HT-29 (cell line): ENCODE measurements at places on chromosomes 4 and X.

- no peak for DNase-seq
These were observed 1502.1 kb upstream of the ADGRL3 start for GRCh38 chr4:59698041-59698440.

- DNase-seq = no peak
These were observed 57.5 kb upstream of the DYNLT3 start for GRCh38 chrX:37904833-37905232.

- DNase-seq = no peak
These were observed 92.2 kb upstream of the RAPGEF2 start for GRCh38 chr4:159010563-159011260.

- DNase-seq = peak; percentile 2
These were observed 66.0 kb upstream of the DDX60 start for GRCh38 chr4:168384437-168385141.

DNA sequence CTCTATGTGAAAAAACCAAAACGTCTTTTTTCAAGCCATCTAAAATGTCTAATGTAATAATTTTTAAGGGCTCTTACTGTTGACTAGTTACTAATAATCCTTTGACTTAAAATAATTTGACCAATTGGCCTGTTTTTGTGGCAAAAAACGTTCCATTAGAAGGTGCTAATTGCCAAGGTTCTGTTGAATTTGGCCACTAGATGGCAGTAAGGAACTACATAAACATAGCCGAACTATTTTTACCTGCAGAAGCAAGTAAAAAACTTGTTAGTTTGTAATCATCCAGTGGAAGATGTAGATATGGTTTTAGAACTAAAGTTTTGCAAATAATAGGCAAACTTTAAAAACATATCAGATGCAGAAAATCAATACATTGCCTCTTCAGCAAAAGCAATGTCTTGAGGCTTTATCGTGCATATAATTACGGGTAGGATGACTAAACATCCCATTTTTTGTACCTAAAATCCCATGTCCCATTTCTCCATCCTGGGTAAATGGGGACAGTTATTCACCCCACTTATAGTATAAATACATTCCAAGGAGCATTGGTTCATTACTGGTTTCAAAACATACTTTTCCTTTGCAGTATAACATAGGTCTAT lies 57.6 kb downstream of the PROM1 start:
- peak; percentile 79 for DNase-seq

DNA sequence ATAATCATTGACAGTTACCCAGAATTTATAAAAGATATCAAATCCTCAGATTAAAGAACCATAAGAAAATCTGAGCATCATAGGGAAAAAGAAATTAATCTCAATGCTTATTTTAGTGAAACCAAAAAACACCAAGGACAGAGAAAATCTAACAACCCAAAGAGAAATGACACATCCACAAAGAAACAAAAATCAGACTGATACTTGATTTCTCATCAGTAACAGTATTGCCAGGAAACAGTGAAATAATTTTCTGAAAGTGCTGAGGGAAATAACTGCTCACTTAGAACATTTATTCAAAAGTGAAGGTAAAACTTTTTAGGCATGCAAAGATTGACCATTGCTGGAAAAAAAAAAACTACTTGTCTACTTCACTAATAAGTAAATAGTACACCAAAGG lies 10.6 kb downstream of the MOSPD2 start:
- DNase-seq = no peak

DNA sequence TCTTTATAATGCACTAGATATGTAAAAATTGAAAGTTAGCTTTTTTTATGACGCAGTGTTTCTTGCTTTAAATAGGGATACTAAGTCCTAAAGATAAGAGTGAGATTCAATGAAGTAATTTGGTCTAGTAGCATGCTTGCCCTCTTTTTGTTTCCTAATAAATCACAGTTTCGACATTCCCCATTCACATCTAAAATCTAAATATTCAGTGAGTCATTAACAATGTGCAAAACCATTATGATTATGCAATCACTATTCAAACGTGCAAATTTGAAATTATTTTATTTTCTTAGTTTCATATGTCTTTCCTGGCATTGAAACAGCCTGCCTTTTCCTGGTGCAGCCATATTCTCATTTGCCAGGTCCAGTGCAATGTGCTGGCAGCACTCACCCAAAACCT lies 1350.5 kb upstream of the PABPC4L start:
- no peak for DNase-seq

DNA sequence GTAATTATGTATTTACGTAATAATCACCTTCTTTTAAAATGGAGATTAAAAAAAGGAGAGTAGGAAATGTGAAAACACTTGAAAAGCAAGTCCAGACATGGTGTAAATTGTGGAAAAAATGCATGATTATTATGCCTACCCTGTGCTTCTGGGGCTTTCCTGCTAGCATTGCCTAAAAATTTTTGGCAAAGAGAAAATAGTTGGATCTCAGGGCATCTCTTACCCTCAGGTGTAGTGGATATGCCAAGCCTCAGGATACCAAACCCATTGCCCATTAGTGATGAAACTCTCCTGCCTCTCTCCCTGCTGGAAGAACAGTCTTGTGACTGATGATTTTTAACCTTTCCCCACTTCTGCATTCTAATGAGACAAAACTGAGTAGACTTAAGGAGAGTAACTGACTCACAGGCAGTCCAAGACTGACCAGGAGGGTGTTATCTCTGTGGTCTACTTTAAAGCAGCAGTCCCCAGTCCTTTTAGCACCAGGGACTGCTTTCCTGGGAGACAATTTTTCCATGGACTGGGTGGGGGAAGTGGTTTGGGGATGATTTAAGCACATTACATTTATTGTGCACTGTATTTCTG lies 174.6 kb downstream of the ZNF330 start:
- DNase-seq = no peak

- DNase-seq = peak; percentile 25
These were observed 103.5 kb upstream of the PLAC1 start for GRCh38 chrX:134761788-134762187.

DNA sequence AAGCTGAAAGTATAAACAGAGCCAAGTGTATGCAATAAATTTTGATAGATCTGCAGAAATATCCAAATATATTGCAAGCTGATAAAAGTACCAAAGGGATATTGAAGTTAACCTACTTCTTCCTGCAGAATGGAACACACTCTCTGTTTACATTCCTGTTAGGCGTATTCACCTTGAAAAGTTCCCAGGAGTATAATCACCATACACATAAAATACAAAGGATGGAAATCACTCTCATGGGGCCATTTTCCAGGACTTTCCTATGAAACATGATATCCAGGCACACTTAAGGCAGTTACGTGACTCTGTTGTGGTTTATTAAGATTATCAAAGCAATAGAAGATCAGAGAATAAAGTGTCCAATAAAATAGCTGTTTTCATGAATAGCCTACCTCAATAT lies 1142.3 kb downstream of the NLGN4X start:
- DNase-seq = no peak

GRCh38 chrX:114134465-114134864 lies 449.4 kb upstream of the HTR2C start:
- no peak for DNase-seq

DNA sequence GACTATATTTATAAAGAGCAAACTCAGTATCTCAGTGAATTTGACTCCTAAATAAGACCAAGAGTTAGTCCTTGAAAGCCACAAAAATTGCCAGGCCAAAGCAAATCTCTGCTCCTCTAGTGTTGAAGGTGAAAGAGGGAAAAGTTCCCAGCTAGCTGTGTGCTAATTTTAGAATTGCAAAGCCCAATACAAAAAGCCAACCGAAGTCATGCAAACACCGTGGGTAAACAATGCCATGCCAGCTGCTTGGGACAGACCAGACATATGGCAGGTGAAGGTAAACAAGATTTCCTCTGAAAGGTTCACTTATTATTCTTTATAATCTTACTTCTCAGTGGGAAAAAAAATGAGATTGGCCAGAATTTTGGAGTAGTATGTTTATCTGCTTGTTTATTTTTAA lies 80.5 kb upstream of the LNX1 start:
- DNase-seq = no peak

GRCh38 chrX:19212037-19212436 lies 89.8 kb upstream of the ADGRG2 start:
- DNase-seq = no peak

DNA sequence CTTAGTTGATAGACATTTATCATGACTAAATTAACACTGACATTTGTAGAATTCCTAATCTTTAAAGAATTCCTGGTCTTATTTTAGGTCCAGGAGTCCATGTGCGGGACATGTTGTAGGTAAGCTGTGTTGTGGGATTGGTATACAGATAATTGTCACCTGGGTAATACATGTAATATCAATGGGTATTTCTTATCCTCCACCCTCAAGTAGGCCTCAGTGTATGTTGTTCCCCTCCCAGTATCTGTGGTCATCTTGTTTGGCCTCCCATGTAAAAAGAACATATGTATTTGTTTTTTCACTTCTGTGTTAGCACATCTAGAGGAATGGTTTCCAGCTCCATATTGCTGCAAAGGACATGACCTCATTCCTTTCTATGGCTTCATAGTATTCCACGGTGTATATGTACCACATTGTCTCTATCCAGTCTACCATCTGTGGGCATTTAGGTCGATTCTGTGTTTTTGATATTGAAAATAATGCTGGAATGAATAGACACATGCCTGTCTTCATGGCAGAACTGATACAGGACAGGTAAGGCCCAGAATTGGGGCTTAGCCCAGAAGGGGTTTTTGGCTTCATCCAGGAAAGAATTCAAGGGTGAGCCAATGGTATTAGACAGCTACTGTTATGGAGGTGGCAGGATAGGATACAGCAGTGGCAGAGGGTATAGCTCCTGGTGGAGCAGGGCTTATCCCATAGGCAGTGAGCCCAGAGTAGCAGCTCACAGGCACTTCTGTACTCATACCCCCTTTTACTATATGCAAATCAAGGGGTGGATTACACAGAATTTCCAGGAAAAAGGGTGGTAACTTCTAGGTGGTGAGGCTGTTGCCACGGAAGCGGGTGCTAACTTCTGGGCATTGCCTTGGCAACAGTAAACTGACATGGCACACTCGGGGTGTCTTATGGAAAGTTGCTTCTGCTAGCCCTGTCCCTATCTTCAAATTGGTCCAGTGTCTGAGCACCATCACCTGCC lies 66.1 kb upstream of the WDR1 start:
- DNase-seq = no peak

- DNase-seq = no peak
These were observed 72.6 kb downstream of the FAM53A start for GRCh38 chr4:1611501-1611870.

GRCh38 chr4:38189445-38189844 lies 229.2 kb downstream of the PTTG2 start:
- no peak for DNase-seq

DNA sequence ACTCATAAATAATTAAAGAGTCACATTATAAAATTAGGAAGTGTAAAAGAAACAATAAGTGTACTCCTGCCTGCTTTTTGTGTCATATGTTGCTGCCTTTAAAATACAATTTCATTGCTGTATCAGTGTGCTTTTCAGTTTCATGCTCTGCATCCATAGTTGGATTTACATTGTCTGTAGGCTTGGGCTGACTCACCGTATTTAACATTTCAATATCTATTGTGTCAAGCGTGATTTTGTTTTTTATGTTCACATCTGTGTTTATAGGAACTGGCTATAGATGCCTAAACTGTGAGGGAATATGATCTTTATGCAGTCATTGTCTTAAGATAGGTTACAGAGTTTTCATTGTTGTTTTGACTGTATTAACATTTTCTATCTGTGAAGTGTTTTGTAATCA lies 18.1 kb downstream of the CCSER1 start:
- DNase-seq = no peak

GRCh38 chr4:11805842-11806241 lies 377.1 kb upstream of the HS3ST1 start:
- peak; percentile 79 for DNase-seq

DNA sequence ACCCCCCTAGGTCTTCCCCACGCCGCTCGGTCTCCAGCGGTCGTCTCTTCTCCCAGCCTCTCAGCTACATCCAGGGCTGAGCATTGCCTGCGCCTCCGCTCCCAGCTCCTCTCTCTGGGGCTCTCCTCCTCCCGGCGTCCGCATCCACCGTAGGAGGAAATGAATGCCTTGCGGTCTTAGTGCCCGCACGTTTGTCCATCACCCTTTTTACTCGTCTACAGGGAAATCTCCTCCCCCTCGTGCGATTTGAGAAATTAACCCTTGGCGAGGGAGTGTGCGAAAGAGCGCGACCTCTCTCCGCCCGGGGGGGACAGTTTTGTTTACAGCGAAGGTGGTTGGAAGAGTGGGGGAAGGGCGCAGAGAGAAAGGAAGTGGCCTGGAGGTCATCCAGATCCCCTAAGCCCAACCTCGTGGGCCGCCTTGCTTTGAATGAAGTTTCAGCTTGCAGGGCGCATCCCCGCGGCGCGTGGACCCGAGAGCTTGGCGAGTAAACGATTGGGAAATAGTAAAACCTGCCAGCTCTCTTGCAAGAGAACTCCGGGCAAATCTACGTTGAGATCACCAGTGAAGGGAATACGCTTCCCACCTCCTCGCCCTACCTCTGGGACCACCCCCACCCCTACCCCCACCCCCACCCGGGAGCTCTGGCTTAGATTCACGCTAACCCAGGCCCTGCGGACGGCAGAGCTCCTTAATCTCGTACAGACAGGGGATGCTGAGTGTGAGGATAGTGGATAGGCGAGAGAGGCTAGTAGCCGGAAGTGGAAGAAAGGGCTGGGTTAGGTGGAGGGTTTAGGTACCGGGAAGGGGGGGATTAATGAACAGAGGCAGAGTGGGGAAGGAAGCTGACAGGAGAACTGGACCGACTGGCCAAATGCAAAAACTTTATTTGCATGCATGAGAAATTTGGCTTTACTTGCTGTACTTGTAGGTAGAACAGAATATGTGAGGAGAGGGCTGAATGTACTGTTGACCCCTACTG lies at the start of gene ELOVL6:
TSS of gene ELOVL6 (minus strand) at position 181 of the 982 bp plus-strand sequence. CDS start 280 bp downstream, outside the sequence.
- DNase-seq = peak; percentile 82
